SW 1271 (cell line): ENCODE measurements at places on chromosomes 5 and 9.

- no peak for DNase-seq
Observed at GRCh38 chr9:92147030-92147851, 32.0 kb upstream of the SPTLC1 start.

DNA sequence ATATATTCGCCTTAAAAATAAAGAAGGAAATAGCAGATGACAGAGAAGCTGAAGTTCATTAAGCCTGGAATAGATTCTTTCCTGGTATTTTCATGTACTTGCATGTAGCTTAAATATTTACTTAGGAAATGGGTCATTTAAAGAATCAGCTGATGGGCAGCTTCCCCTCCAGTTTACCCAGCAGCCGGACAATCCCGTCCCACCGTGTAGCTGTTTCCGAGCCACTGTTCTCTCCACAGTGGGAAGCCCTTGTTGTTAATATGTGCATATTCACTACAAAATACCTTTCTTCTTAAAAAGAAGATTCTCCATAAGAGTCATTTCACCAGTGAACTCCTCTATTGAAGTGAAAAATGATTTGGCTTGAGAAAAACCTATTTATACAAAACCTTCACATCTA is 187.0 kb downstream of the FANCC start:
- DNase-seq, result no peak

GRCh38 chr5:108084105-108084504 is 297.8 kb downstream of the FBXL17 start:
- no peak for DNase-seq

DNA sequence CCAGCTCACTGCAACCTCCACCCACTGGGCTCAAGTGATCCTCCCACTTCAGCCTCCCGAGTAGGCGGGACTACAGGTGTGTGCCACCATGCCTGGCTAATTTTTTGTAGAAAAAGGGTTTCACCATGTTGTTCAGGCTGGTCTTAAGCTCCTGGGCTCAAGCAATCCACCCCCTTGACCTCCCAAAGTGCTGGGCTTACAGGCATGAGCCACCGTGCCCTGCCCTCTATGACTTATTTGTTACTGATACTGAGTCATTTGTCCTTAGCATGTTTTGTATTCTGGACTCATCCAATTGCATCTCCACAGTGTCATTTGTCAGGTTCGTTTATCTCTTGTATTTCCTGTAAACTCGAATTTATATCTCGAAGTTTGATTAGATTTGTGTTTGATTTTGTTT is 2.7 kb upstream of the ITK start:
- DNase-seq, result no peak
